GF-D8 (cell line): ENCODE measurements at places on chromosomes 2 and 18.

GRCh38 chr2:212891580-212891979 lies 259.8 kb downstream of the IKZF2 start:
- DNase-seq = no peak

DNA sequence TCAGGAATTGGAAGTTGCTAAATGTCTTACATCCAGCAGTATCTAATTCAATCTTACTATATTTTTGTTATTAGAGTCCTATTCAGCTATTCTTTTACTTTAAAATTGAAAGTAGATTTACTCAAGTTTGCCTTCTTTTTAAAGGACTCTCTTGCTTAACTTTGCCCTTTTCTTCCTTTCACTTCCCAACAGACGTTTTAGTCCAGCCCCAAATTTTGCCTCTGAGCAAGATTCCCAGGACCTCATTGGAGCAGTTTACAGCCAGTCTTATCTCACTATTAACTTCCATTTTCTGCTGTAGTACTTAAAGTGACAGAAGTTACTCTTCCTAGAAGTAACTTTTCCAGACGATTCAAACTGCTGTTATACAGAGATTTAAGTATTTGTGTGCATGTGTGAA lies 1.7 kb upstream of the PRKD3 start:
- no peak for DNase-seq

DNA sequence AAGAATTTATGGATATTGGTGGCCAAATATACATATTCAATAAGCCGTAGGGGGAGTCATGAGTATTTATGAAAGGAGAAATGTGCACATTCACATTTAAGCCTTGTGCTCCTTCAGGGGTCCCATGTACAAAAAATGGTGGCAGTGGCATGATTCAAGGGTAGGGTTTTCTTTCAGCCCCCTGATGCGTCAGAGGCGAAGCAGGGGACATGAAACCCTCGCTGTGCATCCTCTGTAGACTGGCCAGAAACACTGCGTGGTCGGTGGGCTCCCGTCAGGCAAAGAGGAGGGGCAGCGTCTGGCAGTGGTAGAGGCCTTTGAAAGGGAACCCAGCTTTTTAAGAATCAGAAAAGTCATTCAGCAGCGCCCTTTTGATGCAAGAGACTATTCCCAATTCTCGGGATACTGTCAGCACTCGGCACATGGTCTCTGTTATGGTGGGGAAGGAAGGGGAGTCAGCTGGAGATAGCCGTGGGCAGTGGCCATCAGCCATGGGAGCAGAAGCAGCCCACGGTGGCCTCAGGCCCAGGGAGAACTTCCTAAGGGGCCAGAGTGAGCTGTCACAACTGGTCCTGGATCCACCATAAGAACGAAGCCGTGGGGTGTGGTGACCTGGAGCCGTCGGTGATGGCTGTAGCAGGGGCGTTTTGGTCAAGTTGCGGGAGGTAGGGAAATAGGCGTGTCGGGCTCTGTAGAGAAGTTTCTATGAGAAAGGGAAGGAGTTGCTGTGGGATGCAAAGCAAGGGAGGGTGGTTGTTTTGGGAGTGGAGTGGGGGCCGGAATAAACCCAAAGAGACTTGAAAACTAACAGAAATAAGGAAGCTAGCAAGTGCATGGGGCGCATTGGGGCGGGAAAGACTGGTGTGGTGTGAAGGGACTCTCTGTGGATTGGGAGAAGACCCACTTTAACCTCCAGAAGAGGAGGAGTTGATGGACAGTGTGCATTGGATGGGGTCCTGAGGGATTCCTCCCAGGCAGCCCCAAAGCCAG lies 95.6 kb downstream of the SH3BP4 start:
- no peak for DNase-seq

DNA sequence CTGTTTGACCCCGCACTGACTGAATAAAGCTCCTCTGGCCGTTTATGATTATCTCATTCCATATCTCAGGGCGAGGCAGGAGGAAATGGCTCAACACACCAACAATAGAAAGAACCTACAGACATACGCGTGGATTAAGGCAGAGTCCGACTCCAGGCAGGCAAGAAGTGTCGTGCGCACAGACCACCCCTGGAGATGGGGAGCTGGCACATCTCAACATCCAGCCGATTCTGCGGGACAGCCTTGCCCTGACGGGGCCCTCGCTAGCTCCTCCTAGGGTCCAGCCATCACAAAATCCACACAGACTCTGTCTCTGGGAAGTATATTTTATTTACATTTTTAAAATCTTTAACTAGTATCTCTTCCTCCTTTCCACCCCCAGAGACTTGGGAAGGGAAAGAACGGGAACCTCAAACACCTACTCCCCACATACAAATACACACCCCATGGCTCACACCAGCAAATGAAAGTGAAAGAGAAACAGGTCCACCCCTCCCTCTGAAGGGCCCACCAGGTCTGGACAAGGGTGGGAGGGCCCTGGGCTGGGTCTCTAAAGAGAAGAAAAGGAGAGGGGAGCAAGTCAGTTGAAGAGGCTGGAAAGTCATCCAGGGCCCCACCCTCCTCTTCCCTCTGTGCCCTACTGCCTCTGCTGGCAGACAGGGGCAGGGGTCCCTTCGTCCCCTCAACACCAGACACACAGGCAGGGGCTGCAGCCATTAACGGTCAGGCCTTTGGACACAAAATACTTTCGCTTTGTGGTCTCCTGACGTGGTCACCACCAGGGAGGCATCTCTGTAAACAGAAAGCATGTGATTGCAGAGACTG lies 3.2 kb downstream of the GPBAR1 start:
- no peak for DNase-seq

DNA sequence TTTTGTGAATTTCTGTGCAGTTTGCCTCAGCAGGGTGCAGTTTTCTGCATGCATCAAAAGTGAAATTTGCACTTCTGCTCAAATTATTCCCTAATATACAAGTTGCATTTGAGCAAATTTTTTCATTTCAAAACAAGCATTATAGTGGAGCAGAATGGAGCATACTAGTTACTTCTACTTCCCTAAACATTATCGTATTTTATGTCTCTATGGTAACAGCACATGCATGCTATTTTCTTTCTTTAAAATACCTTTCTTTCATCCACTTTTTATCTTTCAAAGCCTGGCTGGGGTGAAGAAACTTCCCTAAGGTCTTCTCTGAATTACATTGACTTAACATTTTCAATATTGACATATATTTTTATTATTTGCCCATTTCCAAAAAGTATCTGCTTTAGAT lies 11.2 kb downstream of the RHBDD1 start:
- DNase-seq = no peak

GRCh38 chr2:43128559-43128955 lies 97.8 kb downstream of the ZFP36L2 start:
- no peak for DNase-seq

GRCh38 chr18:44290366-44290977 lies 390.2 kb upstream of the SETBP1 start:
- DNase-seq = no peak

GRCh38 chr2:198219292-198219691 lies 414.9 kb downstream of the PLCL1 start:
- no peak for DNase-seq

GRCh38 chr18:68178921-68179320 lies 536.0 kb downstream of the TMX3 start:
- no peak for DNase-seq
